Stimulated activated CD8-positive, alpha-beta memory T cell treated with anti-CD3 and anti-CD28 coated beads, Interleukin-15, amount 100 ng/mL, for 24 hours (primary cell): ENCODE measurements at places on chromosomes 11 and 22.

DNA sequence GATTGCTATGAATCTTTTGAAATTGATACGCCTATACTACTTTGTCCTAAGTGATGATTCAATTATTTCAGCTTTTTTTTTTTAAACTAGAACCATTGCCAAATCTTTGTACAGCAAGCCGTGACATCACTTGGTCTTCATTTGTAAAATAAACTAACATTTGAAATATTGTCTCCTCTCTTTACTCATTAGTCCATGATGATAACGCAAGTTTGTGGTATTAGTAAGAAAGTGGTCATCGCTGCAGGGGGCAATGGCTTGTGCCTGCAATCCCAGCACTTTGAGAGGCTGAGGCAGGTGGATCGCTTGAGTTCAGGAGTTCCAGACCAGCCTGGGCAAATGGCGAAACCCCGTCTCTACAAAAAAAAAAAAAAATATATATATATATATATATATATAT is 12.9 kb upstream of the ARHGAP42 start:
- no peak for DNase-seq

GRCh38 chr11:116986521-116987105 is 111.6 kb downstream of the SIK3 start:
- DNase-seq = no peak

DNA sequence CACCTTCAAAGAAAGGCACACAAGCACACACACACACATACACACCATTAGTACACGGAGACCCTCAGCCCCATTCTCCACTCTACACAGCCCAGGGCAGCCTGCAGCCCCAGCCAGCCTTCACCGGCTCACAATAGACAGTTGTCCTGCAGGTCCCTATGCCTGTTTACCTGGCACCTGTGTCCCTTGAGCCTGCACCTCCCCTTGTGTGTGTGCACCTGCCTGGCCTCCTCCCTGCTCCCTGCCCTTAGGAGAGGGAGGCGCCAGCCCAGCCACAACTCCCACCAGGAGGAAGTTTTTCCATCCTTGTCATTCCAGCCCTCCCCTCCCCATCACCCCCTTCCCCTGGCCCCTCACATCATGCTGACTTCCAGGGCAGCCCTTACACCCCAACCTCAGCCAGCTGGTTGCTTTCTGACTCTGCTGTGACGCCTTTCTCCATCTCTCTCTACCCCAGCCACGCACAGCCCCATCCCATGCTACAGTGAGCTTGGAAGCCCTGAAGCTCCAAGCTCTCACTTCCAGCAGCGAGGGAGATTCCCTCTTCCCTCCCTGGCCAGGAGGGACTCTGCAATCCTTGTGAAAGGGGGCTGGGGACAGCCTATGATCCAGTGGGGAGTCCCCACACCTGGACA is 4.4 kb downstream of the AHNAK start:
- no peak for DNase-seq

GRCh38 chr11:97140885-97141494 is 751.2 kb downstream of the JRKL start:
- no peak for DNase-seq
